ENCODE measurements at places on chromosomes 1 and 21.

DNA sequence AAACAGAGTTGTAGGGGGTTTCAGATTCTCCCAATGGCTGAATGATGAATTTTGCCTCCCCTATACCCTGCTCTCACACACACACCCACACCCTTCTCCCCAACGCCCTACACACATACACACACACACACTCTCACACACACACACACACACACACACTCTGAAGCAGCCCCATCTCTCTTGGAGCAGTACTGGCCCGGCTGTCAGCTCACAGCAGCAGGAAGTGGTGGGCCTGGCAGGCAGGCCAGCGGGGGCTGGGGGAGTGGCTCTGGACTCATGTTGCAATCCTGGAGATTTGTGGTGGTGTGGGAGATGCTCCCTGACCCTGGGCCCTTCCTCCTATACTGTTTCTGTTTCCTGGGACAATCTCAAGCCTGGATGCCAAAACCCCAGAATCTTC, 2.2 kb downstream of the IKBKE start:
- DNase-seq: peak; percentile 50

GRCh38 chr1:214317734-214318133, 36.8 kb downstream of the SMYD2 start:
- no peak for DNase-seq

GRCh38 chr21:44303490-44303981, 3.7 kb downstream of the PFKL start:
- no peak for DNase-seq

DNA sequence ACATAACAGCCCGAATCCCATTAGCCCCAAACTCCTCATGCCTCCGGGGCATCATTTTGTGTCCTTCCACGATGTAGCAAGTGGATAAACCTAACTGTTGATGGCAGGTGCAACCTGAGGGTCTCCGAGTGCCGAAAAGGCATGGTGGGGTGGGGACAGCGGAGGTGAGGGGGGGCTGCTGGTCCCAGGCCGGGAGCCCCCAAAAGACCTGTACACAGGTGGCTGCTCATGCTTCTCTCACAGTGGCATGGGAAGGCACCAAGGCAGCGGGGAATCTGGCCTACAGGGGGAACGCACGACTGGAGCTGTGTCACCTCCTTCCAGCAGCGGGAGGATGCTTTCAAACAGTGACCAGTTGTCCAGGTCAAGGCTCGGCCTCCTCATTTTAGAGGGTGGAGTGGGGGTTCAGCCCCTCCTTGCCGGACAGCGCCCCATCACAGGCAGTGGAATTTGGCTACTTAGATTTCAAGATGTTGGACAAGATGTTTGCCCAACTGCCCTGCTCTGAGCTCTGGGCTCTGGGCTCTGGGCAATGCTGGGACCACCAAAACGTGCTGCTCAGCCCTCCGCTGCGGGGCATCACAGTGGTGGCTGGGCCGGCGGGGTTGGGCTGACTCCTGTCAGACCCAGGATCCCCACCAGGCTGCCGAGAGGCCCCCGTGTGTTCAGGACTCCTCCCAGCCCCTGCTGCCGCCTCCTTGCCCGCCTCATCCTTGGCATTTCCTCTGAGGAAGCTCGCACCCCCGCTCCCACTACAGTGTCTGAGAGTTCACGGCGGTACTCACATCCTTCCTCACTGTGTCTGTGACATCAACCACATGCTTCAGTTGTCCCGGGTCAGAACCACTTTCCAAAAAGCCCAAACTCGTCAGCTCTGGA, 7.6 kb downstream of the DNMT3L start:
- DNase-seq: no peak

- DNase-seq: no peak
These were observed 826 bp upstream of the CA14 start for GRCh38 chr1:150256554-150257341.

GRCh38 chr1:218686258-218686657, 341.1 kb downstream of the TGFB2 start:
- no peak for DNase-seq

GRCh38 chr1:98405581-98406074, 255.9 kb upstream of the SNX7 start:
- DNase-seq: peak; percentile 15

DNA sequence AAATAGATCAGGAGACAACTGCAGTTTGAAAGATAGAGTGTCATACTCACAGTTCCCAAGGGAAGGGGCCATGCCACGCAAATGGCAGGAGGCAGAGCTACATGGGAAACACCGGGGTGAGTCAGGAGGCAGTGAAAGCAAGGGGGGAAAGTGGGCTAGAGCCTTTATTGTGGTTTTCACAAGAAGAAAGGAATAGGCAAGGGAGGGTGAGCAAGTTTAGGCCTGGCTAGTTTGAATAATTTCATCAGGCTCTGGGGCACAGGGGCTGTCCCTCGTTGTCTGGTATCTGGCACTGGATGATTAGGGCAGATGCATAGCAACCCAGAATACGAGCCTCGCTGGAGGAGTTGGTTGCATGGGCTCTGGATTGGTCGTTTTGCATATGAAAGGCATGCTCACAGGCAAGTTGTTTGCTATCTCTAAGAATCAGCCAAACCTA, 17.0 kb upstream of the ITLN2 start:
- DNase-seq: no peak

- DNase-seq: no peak
These were observed 220.3 kb upstream of the NFIA start for GRCh38 chr1:60861961-60862567.

DNA sequence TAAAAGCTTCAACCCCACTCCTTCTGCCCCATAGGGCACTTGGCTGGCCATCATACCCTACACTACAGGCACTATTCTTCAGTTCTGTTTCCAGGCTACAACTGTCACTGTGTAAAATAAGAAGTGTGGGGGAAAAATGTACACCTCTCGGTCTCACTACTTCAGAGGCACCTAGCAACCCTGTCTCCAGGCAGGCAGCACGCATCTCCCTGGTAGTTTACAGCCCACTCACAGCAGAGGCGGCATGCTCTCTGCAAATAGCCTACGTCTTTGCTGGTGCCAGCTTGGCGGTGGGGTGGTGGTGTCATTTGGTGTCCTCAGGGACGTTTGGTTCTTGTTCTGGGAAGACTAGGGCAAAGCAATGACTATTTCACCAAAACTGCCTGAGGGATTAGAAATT, 48.2 kb upstream of the BTG3 start:
- no peak for DNase-seq

GRCh38 chr21:29320031-29320430, 21.3 kb downstream of the BACH1 start:
- no peak for DNase-seq

DNA sequence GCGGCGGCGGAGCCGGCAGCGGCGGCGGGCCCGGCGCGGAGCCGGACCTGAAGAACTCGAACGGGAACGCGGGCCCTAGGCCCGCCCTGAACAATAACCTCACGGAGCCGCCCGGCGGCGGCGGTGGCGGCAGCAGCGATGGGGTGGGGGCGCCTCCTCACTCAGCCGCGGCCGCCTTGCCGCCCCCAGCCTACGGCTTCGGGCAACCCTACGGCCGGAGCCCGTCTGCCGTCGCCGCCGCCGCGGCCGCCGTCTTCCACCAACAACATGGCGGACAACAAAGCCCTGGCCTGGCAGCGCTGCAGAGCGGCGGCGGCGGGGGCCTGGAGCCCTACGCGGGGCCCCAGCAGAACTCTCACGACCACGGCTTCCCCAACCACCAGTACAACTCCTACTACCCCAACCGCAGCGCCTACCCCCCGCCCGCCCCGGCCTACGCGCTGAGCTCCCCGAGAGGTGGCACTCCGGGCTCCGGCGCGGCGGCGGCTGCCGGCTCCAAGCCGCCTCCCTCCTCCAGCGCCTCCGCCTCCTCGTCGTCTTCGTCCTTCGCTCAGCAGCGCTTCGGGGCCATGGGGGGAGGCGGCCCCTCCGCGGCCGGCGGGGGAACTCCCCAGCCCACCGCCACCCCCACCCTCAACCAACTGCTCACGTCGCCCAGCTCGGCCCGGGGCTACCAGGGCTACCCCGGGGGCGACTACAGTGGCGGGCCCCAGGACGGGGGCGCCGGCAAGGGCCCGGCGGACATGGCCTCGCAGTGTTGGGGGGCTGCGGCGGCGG, 1.0 kb downstream of the ARID1A start:
- peak; percentile 73 for DNase-seq

DNA sequence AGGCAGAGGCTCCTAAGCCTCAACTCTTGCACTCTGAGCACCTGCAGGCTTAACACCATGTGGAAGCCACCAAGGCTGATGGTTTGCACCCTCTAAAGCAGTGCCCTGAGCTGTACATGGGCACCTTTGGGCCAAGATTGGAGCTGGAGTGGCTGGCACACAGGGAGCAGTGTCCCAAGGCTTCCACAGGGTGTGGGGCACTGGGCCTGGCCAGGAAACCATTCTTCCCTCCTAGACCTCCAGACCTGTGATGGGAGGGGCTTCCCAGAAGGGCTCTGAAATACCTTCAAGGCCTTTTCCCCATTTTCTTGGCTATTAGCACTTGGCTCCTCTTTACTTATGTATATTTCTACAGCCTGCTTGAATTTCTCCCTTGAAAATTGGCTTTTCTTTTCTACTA, 67.9 kb upstream of the PPM1J start:
- DNase-seq: no peak

- DNase-seq: no peak
These were observed 27.8 kb upstream of the FMOD start for GRCh38 chr1:203378556-203379245.

GRCh38 chr1:54805466-54805865, 4.3 kb upstream of the TTC22 start:
- DNase-seq: no peak

- DNase-seq: no peak
These were observed 52.5 kb downstream of the ETS2 start for GRCh38 chr21:38858026-38858811.

- DNase-seq: no peak
These were observed 96.6 kb upstream of the RUNX1 start for GRCh38 chr21:35145626-35146233.

GRCh38 chr1:83849191-83850061, 149.5 kb downstream of the TTLL7 start:
- DNase-seq: no peak

GRCh38 chr1:203934027-203934426, 72.6 kb downstream of the SNRPE start:
- DNase-seq: no peak

DNA sequence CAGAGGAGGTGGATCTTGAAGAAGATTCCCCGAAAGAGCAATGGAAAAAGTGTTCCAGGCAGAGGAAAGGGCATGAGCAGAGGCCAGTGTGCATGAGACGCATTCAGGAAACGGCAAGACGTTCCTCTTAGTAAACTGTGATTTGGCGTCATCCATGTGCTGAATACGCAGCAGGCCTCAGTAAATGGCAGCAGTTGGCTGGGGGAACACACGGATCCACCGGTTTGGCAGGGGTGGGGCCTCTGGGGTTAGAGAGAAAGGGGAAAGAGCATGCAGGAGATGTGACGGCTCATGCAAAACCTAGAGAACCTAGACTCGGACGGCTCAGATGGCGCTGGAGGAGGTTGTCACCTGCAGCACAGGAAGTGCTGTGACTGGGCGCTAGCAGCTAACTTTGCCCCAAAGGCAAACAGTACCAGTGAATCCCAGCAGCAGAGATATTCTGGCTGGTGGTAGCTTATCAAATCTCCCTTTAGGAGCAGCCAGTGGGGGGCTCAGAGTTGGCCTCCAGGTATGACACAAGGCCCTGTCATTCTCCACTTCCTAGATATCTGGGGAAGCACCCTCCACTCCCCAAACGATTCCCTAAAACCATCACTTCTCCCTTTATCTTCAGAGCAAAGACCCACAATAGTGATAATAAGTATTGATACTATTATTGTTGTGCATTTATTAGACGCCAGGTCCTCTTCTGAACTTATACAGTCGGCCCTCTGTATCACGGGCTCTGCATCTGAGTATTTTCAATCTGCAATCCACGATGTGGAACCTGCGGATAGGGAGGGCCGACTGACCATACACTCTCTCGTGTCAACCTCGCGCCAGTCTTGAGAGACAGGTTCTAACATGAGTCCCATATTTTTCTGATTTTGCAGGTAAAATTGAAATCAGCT, 7.6 kb downstream of the LAPTM5 start:
- DNase-seq: peak; percentile 75
